GM23338 (cell line): ENCODE measurements at places on chromosomes 7 and 10.

DNA sequence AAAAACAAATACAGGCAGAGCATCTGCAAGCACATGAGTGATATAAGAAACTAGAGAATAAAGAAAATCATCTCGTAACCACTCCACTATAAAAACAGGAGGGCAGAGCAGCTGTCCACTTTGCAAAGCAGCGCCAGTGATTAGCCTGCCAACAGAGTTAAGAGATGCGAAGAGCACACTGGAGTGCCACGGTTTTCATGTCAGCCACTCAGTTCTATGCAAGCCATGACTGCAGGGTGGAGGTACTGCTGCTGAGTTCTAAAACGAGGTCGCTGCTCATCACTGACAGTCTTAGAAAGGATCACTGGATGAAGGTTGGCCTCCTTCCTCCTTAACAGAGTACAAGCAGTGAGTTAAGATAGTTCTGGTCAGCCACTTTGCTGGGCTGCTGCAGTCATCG, 58.5 kb downstream of the FGFR2 start:
- no peak for DNase-seq

GRCh38 chr10:62354916-62355315, 19.3 kb upstream of the ZNF365 start:
- DNase-seq, result no peak

DNA sequence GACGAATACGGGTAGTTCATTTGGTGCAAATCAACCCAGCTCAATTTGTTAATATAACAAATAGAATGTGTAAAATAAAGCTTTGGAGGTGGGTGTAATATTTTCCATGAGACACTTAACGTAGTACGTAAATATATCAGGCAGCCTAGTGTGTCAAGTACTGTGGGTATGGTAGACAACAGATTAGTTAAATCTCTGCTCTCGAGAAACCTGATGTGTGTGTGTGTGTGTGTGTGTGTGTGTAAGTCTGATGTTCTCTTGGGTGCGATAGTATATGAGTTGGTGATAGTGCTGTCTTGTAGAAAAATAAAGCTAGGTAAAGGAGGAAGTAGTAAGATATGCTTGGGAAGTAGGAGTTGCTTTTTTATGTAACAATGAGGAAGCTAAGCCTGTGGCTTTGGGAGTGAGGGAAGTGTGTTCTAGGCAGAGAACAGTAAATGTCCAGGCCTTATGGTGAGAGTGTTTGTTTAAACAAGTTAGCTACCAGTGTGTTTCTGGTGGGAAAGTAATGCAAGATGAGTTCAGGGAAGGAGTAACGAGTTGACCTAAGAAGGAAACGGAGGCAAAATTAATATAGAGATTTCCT, 26.1 kb downstream of the WAC start:
- DNase-seq, result no peak

GRCh38 chr7:18978108-18978495, 139.3 kb downstream of the TWIST1 start:
- no peak for DNase-seq

- no peak for DNase-seq
These were observed 142.9 kb downstream of the NOC3L start for GRCh38 chr10:94219829-94220228.
